Activated effector memory CD4-positive, alpha-beta T cell treated with Interleukin-2 at 50 U/mL for 16 hours (primary cell): ENCODE measurements at places on chromosomes 2 and 18.

- no peak for DNase-seq
Observed at GRCh38 chr2:215527736-215528135, 91.9 kb upstream of the FN1 start.

GRCh38 chr2:162704496-162704895 lies 134.1 kb downstream of the KCNH7 start:
- DNase-seq, result no peak

DNA sequence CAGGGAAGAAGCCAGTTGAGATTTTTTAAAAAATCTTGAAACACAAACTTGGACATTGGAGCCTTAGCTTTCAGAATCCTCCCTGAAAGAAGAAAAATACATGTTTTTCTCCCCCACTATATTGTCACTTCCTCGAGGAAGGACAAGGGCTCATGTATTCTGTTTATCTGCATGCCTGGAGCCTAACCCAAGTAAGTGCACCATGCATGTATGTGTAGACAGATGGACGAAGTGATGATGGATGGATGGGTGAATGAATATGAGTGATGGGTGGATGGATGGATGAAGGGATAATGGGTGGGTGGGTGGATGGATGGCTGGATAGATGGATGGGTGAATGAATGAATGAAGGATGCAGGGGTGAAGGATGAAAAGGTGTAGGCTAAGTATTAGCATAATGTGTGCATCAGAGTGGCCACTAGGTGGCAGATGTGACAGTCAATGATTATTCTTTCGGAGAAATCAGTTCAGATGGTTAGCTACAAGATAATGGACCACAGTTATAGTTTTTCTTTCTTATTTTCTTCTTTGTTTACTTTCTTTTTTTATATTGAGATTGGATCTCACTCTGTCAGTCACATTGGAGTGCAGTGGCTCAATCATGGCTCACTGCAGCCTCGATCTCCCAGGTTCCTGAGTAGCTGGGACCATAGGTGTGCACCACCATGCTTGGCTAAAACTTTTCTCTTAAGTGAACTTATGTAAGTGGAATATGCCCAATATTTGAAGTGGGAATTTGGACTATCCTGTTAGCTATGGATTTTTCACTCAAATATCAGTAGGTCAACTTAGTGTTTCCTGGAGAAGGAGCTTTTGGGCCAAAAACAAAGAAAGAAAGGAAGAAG lies 18.5 kb upstream of the CCDC93 start:
- no peak for DNase-seq

GRCh38 chr2:186653511-186653910 lies 40.3 kb upstream of the FAM171B start:
- no peak for DNase-seq

DNA sequence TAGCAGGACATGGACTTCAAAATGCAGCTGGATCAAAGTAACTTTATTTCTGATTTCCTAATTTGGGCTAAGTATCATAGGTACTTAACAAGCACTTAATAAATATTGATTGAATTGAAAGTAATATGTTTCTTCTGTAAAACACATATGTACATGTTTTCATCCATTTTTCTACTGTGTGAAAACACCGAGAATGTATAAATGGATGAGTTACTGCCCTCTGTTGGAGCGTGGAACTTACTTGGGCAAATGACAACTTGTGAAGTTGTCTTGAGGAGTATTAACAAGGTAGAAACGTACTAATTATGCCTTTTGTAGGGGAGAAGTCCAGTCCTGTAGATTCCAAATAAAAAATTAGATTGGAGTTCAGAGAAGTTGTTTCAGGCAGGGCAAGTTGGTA lies 87.2 kb downstream of the PHLPP1 start:
- no peak for DNase-seq

DNA sequence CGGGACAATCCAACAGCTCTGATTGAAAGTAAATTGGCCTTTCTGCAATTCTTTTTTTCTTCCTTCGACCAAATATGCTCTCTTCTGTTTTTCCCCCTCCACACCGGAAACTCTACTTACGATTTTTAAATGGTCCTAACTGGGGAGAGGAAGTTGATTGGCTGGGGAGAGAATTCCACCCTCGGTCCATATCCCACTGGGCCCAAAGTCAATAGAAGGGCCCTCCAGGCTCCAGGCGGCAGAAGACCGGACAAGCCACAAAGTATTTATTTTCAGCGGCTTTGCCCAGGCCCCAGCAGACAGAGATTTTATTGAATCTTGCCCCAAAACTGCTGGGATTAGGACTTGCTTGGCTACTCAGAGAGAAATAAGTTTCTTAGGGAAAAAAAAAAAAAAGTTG lies 37.1 kb upstream of the SMAD7 start:
- no peak for DNase-seq

GRCh38 chr18:50628533-50628905 lies 68.6 kb downstream of the MAPK4 start:
- DNase-seq, result no peak

DNA sequence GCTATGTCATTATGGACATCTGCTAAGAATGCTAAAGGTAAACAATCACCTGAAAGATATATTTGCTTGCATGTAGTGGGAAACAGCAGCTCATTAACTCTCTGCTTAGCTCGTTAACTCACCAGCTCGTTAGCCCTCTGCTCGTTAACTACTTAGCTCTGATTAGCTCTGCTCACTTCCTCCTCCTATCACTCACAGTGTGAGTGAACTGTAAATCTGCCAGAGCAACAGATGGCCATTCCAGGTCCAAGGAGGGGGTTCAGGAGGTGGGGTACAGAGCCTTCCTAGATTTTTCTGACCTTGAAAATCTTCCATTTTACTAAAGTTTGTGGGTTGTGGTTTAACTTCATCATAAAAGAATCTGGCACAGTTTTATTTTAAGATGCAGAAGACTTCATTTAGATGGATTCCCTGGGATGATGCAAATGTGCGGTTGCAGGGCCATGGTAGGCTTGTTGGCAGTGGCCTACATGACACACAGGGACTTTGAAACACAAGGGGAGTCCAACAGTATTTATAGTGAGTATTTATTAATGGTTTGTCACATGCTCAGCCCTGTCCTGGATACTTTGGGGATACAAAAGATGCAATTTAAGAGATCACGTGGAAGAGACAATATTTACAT lies 1633.7 kb upstream of the CELF4 start:
- no peak for DNase-seq
